Stimulated activated CD8-positive, alpha-beta memory T cell treated with anti-CD3 and anti-CD28 coated beads, Interleukin-7, amount 100 ng/mL, for 1 hour (primary cell): ENCODE measurements at places on chromosomes 2 and 18.

- no peak for DNase-seq
Observed at GRCh38 chr18:12046751-12047335, 46.8 kb upstream of the ANKRD62 start.

DNA sequence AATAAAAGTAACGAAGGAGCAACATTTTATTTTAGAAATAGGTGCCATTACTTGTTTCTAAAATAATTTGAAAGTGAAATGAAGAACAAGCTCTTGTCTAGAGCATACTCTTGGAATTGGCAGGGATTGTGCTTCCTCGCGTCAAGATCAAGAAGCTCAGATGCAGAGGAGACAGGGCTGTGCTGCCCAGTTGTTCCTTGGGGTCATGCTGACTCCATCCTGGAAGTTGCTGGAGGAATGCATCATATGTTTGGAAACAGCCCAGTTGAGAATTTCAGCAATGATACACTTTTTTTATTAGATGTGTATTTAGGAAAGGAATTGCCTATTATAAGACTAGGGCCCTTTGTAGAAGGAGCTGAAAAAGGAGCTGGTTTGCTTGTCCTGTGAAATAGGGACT, 17.2 kb downstream of the LTBP1 start:
- DNase-seq, result no peak

DNA sequence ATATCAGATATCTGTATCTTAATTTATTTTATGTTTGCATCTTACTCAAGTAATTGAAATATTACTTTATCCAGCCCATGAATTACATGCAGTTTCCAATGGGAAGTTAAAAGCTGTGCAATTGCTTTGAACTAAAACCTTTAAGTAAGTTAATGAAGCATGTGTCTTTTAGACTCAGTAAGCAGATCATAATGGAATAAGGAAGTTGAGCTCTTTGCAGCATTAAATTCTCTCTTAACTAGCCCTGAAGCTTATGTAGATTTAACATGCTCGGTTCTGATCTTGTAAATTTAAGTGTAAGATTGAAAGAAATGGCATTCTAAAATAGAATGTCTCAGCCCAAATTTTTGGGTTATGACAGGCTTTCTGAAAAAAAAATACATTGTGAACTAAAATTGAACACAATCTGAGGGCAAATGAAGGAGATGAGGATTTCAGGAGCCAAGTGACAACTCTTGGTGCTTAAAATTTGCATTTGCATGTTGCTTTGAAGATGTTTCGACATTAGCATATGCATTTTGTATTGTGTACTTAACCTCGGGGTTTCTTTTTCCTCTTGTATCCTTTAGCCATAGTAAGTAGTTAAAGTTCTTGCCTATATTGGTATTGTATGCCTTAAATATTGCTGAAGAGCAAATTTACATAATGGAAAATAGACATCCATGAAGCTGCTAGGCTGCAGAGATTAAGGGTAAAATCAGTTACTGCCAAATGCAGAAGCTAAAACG, 297.8 kb upstream of the KCNJ3 start:
- no peak for DNase-seq

DNA sequence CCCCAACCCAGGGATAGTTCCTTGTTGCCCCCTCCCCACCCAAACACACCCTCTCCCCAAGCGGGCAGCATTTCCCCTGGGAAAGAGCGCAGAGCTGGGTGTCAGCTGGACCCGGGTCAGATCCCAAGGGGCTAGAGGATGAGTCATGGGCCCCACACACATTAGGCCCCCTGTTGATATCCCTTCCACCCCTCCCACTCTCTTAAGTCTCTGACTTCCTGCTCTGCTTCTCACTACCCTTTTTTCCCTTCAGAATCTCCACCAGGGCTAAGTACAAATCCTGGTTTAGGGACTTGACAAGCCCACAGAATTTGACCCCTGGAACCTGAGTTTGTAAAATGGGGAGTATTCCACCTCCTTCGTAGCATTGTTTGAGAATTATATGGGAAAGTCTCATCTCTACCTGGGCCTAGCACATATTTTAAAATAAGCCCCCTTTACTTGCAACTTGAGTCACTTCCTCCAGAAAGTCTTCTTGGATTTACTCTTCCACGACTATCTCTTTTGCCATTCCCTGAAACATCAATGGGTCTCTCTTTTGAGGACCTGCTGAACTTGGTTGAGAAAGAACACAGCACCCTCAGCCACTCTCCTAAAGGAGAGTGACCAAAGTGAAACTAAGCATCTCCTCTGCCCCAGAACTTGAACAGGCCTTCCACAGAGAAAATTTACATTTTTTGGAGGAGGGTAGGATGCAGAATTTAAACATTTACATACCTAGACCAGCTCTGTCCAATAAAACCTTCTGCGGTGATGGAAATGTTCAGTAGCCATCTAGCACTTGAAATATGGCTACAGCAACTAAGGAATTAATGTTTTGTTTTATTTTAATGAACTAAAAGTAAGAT, 4.7 kb downstream of the RTKN start:
- no peak for DNase-seq

GRCh38 chr2:209331291-209331844, 92.5 kb upstream of the MAP2 start:
- DNase-seq, result no peak

GRCh38 chr2:119871725-119872124, 112.0 kb downstream of the PTPN4 start:
- DNase-seq, result no peak

DNA sequence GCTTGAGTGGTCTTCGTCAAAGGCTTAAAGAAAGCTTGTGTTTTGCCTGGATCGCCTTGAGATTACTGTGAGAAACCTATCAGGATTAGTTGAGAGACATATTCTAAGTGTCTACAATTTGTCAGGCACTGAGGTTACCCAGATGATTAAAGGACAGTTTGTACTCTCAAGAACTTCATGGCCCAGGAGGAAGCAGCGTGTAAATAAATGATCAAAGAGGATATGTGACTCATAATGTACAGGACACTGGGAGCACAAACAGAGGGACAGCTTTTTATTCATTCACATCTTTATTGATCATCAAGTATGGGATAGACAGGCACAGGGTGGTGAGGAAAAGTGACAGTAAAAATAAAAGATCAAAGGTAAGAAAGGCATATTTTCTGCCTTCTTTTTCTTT, 152.6 kb upstream of the FSHR start:
- DNase-seq, result no peak

DNA sequence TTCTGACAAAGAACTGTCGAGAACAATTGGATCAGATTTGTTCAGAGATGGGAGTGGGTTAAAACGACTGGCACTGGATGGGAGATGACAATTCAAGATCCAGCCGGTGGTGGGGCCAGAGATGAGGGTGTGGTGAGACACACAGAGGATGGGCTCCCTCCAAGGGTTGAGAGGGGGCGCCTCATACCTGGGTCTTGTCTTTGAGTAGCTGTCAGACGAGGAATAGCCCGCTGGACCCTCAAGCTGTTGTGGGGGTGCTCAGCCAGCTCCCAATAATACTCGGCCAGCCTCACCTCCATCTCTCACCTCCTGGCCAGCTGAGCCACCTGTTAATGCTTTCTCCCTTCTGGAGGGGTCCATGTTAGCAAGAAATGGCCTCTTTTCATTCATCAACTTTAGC, 14.0 kb downstream of the INPP5D start:
- DNase-seq, result no peak

- DNase-seq, result no peak
Observed at GRCh38 chr2:195683174-195683573, 26.1 kb downstream of the SLC39A10 start.

DNA sequence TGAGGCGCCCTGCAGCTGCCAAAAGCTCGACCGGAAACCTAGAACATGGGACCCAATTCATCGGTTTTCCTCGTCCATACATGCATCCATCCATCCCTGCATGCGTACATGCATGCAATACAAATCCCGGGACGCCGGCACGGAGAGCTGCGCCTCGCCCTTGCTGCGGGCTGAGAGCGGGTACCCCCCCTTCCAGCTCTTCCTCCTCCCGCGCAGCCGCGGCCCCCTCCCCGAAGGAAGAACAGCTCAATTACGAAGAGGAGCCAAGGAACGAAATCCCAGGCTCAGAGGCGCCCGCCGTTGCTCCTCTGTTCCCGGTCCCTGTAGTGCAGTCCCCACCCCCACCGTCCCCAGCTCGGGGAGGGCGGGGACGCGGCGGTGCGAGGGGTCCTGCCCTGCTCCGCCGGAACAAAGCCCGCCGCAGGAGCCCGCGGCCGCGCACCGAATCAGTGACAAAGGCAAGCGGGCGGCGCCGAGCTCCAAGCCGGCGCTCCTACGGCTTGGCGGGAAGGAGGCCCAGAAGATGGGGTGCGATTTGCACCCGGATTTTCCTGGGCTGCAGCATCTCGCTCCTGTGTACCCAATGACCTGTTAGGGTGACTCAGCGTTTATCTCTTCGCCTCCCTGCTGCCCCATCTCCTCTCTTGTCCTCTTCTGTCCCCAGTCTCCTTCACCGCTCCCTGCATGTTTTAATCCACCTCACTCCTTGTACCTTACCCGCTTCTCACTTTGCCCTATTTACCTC, 8.9 kb upstream of the POU3F3 start:
- DNase-seq, result no peak

GRCh38 chr2:3199627-3200345, 177.8 kb downstream of the EIPR1 start:
- no peak for DNase-seq

GRCh38 chr2:78979380-78980151, 45.9 kb upstream of the REG3G start:
- no peak for DNase-seq

GRCh38 chr2:16035747-16036745, 95.7 kb downstream of the MYCN start:
- DNase-seq, result no peak

DNA sequence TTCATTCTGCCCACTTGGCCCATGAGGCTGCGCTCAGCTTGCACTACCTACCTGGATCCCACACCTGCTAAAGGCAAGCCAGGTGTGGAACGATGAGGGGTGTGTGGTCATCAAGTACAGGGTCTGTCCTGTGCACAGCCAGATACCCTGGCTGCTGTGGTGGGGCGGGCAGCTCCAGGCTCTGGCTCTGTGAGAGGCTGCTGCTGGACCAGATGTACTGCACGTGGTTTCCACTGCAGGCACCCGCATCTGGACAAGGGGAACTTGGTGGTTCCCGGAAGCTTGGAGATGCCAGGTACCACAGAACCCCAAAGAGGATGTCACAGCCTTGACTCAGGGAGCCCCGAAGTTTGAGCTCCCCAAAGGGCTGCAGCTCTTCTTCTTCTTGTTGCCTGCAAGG, 68.1 kb upstream of the ZNF804A start:
- no peak for DNase-seq

DNA sequence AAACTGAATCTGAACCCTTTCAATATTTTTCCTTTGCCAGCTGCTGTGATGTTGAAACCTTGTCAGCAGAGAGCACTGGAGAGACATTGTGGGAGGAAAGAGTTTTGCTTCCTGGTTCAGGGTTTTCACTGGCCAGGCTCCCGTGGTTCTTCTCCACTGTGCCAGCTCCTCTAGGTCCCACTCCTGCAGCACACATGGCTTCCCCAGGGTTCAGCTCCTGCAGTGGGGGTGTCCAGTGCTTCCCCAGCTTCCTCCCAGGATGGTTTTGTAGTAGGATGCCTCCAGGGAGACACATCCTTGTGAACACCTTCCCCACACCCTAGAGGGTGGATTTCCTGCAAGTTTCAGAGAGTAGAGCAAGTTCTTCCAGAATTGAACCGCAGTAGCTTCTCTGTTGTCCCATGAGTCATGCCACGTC, 24.0 kb upstream of the SULT1C3 start:
- no peak for DNase-seq

GRCh38 chr2:10196110-10196892, 73.8 kb downstream of the RRM2 start:
- DNase-seq, result no peak

DNA sequence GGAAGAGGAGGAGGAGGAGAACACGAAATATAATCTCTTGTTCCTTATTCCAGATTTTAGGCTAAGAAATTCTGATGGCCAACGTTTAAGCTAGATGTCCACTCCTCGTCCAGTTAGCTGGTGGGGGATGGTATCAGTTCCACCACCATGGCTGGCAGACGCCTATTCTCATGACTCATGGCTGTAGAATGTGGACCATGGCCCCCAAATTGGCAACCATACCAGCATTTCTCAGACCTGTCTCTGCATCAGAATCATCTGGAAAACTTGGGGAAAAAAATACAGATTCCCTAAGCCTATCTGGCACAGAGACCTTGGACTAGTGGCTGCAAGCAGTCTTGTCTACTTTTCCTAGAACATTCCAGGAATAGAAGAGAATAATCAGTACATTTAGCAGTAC, 267.7 kb upstream of the SIX2 start:
- no peak for DNase-seq
